Sigmoid colon (tissue), 7 donors: ENCODE measurements at places on chromosomes 3 and 15.

- no peak for DNase-seq
- H3K4me1 ChIP-seq: peaks cover 6% of the 10 kb centered on the region
- no peaks in the 10 kb centered on the region for H3K27me3 ChIP-seq
- H3K27ac ChIP-seq: no peak overlapping the region
- no peak overlapping the region for H3K4me3 ChIP-seq
- H3K36me3 ChIP-seq: no peaks in the 10 kb centered on the region
Observed at GRCh38 chr3:56823421-56823926, 21.7 kb upstream of the ARHGEF3 start.

- peaks cover 13% of the 10 kb centered on the region for H3K4me1 ChIP-seq
- H3K36me3 ChIP-seq: no peaks in the 10 kb centered on the region
- H3K27ac ChIP-seq: no peak overlapping the region
- no peaks in the 10 kb centered on the region for H3K27me3 ChIP-seq
- peak overlapping the region; percentile 68 for H3K4me3 ChIP-seq
Observed at GRCh38 chr15:38563723-38564519, 693 bp downstream of the RASGRP1 start.

GRCh38 chr3:193452338-193452737 lies 73.8 kb upstream of the ATP13A5 start:
- no peaks in the 10 kb centered on the region for H3K27me3 ChIP-seq
- H3K27ac ChIP-seq: no peak overlapping the region
- H3K36me3 ChIP-seq: no peaks in the 10 kb centered on the region
- H3K4me1 ChIP-seq: no peaks in the 10 kb centered on the region
- DNase-seq: no peak

- no peaks in the 10 kb centered on the region for H3K27me3 ChIP-seq
- H3K4me3 ChIP-seq: no peak overlapping the region
- H3K36me3 ChIP-seq: no peaks in the 10 kb centered on the region
- H3K4me1 ChIP-seq: no peaks in the 10 kb centered on the region
- DNase-seq: no peak
- H3K27ac ChIP-seq: no peak overlapping the region
Observed at GRCh38 chr3:28698706-28699105, 350.1 kb upstream of the AZI2 start.

DNA sequence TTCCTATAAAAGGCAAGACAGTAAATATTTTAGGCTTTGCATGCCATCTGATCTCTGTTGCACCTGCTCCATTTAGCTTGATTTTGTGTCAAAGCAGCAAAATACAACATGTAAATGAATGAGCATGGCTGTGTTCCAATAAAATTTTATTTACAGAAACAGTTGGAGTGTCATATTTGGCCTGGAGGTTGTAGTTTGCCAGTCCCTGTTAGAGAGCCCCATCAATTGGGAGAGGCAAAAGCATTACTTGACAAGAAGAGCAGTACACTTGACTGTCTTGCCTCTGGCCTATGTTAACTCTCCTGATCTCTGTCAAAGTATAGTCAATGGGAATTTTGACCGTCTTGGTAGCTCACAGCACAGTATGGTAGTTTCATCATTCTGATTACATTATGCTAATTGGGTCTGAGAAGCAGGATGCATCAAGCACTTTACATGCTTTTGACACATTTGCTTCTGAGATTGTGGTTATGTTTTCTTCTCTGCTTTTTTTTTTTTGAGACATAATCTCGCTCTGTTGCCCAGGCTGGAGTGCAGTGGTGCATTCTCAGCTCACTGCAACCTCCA lies 35.4 kb downstream of the SLC28A2 start:
- no peaks in the 10 kb centered on the region for H3K4me1 ChIP-seq
- H3K27me3 ChIP-seq: no peaks in the 10 kb centered on the region
- no peaks in the 10 kb centered on the region for H3K36me3 ChIP-seq

GRCh38 chr3:142888481-142889211 lies at the start of gene PCOLCE2:
Gene PCOLCE2, minus strand, starts transcription at chr3:142889083. Its CDS starts 187 bp downstream, at chr3:142888896.
- H3K27ac ChIP-seq: peak within 1 kb of the TSS; percentile 23
- peaks cover 19% of the 10 kb centered on the region for H3K4me1 ChIP-seq
- H3K27me3 ChIP-seq: peaks cover 25% of the 10 kb centered on the region
- no peaks in the 10 kb centered on the region for H3K36me3 ChIP-seq
- H3K4me3 ChIP-seq: peak within 1 kb of the TSS; percentile 49

- H3K4me3 ChIP-seq: no peak overlapping the region
- no peak overlapping the region for H3K27ac ChIP-seq
- H3K27me3 ChIP-seq: no peaks in the 10 kb centered on the region
- H3K4me1 ChIP-seq: peaks cover 64% of the 10 kb centered on the region
Observed at GRCh38 chr3:45610119-45610518, 15.6 kb downstream of the LIMD1 start.
